WTC11 (cell line): ENCODE measurements at places on chromosomes 7 and 10. TPM values are rescaled to one million over a fixed set of nuclear protein-coding genes. Genes with fewer than 3 reads are reported as not detected.

GRCh38 chr7:15370441-15370840, 191.4 kb downstream of the AGMO start:
- DNase-seq = no peak

- no peak for DNase-seq
Measured at GRCh38 chr10:43794181-43794815, 145.6 kb upstream of the ZNF32 start.

DNA sequence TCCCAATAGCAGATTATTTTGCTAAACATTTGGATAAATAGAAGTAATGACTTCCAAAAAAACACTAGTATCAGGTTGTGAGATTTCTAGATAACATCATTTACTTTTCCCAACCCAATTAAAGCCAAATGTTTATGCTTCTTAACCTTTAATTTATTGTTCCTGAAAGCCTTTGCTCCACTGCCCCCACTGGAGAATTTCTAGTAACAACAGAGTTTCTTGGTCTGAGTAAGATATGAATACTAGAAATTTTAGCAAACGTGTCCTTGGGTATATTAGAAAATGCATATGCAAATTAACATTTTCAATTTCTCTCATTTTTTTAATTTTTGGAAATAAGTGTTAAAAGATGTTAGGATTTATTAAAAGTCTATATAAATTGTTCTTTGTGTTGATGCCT, 958.0 kb upstream of the PHF14 start:
- no peak for DNase-seq

DNA sequence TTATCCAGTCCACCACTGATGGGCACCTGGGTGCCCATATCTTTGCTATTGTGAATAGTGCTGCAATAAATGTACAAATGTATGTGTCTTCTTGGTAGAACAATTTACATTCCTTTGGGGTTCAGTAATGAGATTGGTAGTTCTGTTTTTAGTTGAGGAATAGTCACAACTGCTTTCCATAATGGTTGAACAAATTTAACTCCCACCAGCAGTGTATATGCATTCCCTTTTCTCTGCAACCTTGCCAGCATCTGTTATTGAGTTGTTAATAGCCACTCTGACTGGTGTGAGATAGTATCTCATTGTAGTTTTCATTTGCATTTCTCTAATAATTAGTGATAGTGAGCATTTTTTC, 27.8 kb downstream of the COA1 start:
- DNase-seq = no peak

DNA sequence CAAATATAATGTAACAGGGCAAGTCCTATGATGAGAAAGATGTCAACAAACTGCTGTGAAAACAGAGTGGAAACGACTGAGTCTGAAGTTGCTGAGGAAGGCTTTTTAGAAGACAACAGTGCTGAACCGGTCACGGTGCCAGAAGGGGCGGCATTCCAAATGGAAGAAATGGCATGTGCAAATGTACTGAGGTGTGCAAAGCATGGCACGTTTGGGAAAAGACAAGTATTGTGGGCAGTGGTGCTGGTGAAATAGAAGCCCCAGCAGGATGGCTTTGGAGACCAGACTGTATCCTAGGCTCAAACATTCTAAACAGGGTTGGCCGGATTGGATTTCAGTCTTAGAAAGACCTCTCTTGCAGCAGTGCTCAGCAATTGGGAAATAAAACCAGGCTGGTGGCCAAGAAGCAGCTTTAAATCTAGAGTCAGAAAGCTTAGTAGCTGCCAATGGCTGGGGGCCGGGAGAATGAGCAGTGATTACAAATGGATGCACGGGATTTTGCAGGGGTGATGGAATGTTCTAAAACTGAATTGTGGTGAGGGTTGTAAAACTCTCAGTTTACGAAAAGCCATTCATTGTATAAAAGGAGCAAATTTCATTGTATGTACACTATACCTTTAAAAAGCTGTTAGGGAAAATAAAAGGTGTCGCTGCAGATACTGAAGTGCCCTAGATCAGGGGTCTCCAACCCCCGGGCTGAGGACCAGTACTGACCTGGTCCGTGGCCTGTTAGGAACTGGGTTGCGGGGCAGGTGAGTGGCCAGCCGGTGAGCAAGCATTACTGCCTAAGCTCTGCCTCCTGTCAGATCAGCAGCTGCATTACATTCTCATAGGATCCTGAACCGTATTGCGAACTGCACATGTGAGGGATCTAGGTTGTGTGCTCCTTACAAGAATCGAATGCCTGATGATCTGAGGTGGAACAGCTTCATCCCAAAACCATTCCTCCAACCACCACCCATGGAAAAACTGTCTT, 141.6 kb downstream of the HIBADH start:
- DNase-seq = no peak

GRCh38 chr10:63268149-63268797, 135.1 kb downstream of the NRBF2 start:
- DNase-seq = no peak

DNA sequence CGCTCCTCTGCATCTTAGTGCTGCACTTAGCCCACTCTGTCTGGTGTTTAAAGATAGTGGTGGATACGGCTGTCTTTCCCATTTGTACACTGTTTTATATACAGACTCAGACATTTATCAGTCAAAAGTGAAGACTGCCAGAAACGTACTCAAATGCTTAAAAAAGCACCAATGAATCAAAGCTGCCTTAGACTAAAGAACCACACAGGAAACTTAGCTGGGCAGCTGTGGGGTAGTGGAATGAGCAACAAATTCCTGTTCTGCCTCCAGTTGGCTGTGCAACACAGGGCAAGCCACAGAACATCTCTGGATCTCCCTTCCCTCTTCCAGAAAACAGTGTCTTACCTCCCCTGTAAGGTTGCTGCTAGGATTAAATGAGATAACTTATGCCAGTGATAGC, 76.0 kb downstream of the ATXN7L1 start:
- DNase-seq = no peak

GRCh38 chr7:123797673-123798531, 47.1 kb upstream of the HYAL4 start:
- no peak for DNase-seq

DNA sequence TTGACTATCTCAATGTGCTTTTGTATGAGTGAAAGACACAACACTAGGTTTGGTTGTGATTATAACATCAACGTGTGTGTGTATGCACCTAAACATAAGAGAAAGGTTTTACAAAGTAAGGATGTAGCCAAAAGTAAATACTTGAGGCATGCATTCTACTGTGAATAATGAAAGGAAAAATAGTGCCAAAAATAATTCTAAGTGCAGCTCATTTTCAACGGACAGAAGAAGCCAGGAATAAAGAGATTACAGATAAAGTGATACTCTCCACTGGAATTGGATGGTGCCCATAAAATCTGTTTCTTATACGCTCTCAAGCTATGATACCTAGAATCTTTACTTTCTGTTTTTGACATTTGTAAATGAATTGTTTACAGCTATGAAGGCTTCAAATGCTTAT, 135.0 kb upstream of the TMEM72 start:
- DNase-seq = no peak

- no peak for DNase-seq
Measured at GRCh38 chr7:132865366-132866143, 216.3 kb downstream of the CHCHD3 start.

GRCh38 chr7:32215697-32216096, 145.5 kb upstream of the PDE1C start:
- no peak for DNase-seq

- no peak for DNase-seq
Measured at GRCh38 chr10:11425676-11426075, 185.8 kb downstream of the USP6NL start.

DPYSL4 gene
- total RNA-seq = 16.8 to 18.1 TPM (median 17.0 TPM) in 3 replicates

EPHB6 gene
- 13.9 to 15.4 TPM (median 15.1 TPM) in 3 replicates for total RNA-seq

LIPJ gene
- total RNA-seq = 0.09 TPM in 1 of 3 replicates, not detected in the others

ADD3 gene
- total RNA-seq = 86.7 to 95.7 TPM (median 88.3 TPM) in 3 replicates

ST8SIA6 gene
- 1.9 to 3.5 TPM (median 2.7 TPM) in 3 replicates for total RNA-seq

C10orf62 gene
- 0.21 to 0.34 TPM in 2 of 3 replicates, not detected in the other for total RNA-seq

GIMAP2 gene
- 0.15 to 0.37 TPM (median 0.18 TPM) in 3 replicates for total RNA-seq

CHRM2 gene
- total RNA-seq = 0.05 to 0.76 TPM (median 0.15 TPM) in 3 replicates
